Smooth muscle cell of the brain vasculature (primary cell): ENCODE measurements at places on chromosomes 4 and X.

- no peak for DNase-seq
Observed at GRCh38 chr4:63965875-63966274, 443.4 kb downstream of the TECRL start.

DNA sequence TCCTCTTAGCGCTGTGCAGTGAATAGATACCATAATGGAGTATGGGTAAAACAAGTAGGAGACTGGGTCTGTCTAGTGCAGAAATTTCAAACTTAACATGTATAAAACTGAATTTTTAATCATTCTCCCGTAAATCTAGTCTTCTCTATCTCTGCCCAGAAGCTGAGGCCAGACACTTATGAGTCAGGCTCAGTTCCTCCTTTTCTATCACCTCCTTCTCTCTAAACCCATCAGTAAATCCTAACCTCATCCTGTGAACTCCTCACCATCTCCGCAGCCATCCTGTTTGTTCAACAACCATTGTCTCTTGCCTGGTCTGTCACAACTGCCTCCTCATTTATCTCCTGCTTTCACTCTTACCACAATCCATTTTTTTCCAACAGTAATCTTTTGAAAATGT is 19.8 kb upstream of the SGMS2 start:
- no peak for DNase-seq

- DNase-seq: no peak
Observed at GRCh38 chr4:24690436-24690835, 104.9 kb upstream of the SOD3 start.

DNA sequence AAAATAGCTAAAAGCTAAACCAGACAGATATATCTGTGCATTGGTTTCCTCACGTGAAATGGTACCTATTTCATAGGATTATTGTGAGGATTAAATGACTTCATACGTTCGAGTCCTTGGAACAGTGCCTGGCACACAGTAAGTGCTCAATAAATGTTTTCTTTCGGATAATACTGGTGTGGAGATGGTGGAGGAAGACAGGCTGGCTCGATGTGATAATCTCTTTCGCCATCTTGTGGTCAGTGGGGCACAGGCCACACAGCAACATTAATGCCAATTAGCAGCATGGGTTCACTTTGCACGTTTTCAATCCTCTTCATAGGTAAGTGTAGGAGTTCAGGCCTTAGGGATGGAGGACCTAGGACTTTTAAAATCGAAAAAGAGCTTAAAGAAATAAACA is 9.3 kb downstream of the PAGE4 start:
- DNase-seq: no peak

DNA sequence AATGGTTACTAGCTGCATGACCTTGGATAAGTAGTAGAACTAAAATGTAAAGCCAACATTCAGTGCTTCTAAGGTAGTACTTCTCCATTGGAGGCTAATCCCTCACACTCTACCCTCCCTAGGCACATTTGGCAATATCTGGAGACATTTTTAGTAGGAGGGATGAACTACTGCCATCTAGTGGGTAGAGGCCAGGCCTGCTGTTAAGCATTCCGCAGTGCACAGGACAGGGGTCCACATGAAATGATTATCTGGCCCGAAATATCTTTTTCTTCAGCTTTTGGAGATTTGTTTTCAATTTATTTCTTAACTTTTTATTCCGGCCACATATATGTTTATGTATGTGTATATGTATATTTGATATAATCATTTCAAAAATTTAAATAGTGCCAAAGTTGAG is 36.0 kb upstream of the SPANXC start:
- DNase-seq: no peak
